ENCODE measurements at places on chromosomes 1 and 21.

- DNase-seq, result peak; percentile 3
These were observed 383.5 kb downstream of the OMA1 start for GRCh38 chr1:58162952-58163550.

GRCh38 chr1:205248793-205249601 lies 21.3 kb downstream of the TMCC2 start:
- no peak for DNase-seq

- peak; percentile 46 for DNase-seq
These were observed at the start of gene EVA1B for GRCh38 chr1:36323636-36324352. TSS of gene EVA1B (minus strand) at chr1:36323645. CDS start at chr1:36323037, 608 bp downstream.

DNA sequence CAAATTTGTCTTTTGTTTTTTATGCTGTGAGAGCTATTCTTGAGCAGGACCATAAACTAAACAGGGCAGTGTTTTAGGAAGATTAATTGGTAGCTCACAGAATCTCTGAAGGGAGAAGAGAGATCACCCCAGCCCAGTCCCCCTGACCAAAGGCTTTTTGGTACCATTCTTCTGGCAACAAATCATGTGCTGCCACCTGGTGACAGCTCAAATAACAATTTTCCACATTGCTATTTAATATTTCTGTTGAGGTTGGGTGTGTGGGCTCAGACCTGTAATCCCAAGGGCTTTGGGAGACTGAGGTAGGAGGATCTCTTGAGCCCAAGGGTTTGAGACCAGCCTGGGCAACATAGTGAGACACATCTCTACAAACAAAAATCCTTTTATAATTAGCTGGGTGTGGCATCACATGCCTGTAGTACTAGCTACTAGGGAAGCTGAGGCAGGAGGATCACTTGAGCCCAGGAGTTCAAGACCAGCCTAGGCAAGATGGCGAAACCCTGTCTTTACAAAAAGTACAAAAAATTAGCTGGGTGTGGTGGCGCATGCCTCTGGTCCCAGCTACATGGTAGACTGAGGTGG lies 2.2 kb upstream of the TESK2 start:
- DNase-seq, result no peak

DNA sequence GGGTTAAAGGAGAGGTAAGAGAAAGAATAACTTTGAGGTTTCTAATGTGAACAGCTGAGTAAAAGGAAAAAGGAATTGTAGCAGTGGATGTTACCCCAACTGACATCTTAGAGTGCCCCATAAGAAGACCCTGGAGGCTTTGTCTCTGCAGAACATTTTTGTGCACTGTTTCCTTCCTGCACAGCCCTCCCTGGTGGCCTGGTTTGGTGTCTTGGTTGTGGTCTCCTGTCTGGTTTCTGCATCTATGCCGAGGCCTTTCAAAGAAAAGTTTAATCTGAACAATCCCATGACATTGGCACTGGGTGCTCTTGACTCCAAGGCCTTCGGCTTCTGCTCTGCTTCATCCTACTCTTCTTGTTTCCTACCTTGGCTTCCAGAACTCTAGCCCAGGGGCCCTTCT lies 57.8 kb downstream of the RHOU start:
- no peak for DNase-seq

DNA sequence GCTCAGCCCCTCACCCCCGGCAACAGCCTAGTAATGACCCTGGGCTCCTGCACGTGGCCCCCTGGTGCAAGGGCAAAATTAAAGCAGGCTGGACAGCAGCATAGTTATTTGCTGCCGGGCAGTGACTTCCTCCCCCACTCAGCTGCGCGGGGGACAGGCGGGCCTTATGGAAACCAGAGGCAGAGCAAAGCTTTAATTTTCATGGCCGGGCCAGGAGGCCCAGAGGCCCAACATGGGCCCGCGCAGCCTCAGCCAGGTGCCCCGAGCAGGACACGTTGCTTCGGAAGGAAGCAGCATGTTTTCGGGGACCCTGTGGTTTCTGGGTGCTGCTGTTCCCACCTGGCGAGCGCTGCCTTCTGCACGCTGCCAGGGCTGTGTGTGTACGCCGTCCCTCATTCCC lies 89.9 kb upstream of the ARHGEF16 start:
- DNase-seq, result no peak

- no peak for DNase-seq
These were observed 4.9 kb downstream of the PBX1 start for GRCh38 chr1:164563721-164564360.

- no peak for DNase-seq
These were observed 40.9 kb upstream of the GALNT2 start for GRCh38 chr1:230026139-230026538.

DNA sequence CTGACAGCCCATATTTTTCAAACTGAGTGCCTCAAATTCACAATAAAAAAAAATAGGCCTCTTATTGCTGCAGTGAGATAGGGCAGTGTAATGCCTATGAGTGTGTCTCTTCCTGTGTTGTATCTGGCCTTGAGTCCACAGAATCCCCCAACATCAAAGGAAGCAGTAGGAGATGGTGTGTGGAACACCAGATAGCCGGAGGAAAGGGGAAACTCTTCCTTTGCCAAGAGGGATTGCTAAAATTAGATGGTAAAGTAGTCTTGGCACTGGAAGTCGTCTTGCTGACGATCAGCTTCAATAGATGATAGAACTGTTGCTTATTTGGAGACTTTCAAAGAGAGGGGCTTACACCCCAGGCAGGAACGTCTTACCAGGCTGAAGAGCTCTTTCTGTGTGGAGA lies 51.8 kb downstream of the RUNX1 start:
- DNase-seq, result no peak

DNA sequence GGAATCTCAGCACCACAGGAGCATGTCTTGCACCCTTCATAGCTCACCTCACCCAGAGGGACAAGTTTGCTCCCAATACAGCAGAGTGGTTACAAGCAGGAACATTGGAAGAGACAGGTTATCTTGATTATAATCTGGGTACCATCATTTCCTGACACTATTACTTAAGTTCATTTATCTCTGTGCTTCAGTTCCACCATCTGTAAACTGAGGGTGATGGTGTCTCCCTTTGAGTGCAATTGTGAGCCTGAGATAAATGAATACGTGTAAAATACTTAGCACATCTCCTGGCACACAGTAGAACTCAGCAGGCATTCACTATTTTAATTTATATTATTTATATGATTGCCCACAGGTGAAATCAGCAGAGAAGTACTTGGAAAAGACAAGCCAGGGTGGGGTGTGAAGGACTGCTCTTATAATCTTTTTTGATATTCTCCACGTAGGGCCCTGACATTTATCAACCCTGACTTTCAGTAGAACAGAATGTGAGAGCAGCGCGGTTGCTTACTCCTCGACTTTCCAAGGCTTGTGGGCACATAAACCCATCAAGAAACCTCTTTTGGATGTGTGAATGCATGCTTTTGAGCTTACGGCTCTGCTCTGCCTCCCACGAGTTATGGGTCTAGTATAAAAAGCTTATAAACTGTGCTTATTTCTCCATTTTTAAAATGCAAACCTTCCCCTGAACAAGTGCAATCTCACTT lies 34.9 kb downstream of the DUSP10 start:
- DNase-seq, result no peak

DNA sequence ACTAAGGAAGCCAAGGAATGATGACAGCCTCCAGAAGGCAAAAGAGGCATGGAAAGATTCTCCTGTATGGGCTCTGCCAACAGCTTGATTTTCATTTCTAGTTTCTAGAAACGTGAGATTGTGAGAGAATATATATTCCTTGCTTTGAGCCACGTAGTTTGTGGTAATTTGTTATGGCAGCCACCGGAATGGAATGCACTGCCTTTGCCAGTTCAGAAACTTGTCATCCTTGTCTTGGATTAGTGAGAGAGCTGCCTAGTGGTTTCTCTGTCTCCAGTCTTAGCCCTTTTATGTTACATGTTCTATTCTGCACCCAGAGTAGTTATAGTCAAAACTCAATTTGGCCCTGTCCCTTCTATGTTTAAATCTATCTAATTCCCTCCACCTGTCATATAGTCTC lies 216.0 kb upstream of the PTGFR start:
- no peak for DNase-seq

GRCh38 chr1:21956720-21957552 lies 19.8 kb upstream of the HSPG2 start:
- DNase-seq, result peak; percentile 20

GRCh38 chr1:240646571-240647240 lies 34.8 kb upstream of the GREM2 start:
- DNase-seq, result no peak

- DNase-seq, result no peak
These were observed 55.8 kb downstream of the LGR6 start for GRCh38 chr1:202249436-202249835.

DNA sequence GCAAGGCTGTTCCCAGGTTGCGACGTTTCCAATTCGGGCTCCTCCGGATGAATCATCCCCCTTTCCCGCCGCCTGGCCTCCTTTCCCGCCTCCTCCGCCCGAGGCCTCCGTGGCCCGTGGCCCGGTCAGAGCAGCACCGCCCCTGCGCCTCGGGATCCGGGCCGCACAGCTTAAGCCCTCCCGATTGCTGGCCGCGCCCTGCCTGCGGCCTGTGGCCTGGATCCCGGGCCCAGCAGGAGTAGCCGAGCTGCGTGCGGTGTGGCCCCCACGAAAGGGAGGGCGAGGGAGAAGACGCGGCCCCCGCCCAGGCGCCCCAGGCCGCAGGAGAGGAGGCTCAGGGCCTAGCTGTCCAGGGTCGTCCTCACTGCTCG lies 1.0 kb downstream of the TMEM200B start:
- no peak for DNase-seq
